GM23338 (cell line): ENCODE measurements at places on chromosomes 7 and 10.

- no peak for DNase-seq
Measured at GRCh38 chr10:107971973-107972372, 807.5 kb upstream of the SORCS1 start.

DNA sequence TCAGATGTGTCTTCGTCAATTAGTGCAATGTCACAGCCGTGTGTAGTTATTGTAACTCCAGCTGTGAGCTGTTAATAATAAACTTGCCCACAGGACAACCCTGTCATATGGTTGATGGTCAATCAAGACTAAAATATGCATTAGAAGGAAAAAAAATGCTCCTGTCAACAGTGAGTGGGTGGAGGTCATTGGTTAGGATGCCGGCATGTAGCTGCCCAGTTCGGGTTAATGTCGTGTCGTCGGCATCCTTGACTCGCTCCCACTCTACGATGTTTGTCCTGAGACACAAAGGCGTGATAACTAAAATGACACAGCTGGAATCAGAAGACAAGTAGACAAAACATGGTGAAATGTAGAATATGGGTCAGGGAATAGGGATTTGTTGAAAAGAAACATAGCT is 442.8 kb upstream of the NPVF start:
- no peak for DNase-seq

DNA sequence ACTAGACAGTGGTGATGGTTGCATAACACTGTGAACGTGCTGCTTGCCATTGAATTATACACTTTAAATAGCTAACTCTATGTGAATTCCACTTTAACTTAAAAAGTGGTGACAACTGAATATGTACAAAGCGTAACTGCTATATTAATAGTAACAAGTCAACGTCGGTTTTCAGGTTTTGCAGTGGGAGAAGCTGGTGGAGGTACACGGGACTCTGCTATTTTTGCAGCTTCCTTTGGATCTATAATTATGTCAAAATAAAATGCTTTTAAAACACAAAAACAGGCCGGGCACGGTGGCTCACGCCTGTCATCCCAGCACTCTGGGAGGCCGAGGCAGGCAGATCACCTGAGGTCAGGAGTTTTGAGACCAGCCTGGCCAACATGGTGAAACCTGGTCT is 21.0 kb downstream of the AP5Z1 start:
- no peak for DNase-seq

DNA sequence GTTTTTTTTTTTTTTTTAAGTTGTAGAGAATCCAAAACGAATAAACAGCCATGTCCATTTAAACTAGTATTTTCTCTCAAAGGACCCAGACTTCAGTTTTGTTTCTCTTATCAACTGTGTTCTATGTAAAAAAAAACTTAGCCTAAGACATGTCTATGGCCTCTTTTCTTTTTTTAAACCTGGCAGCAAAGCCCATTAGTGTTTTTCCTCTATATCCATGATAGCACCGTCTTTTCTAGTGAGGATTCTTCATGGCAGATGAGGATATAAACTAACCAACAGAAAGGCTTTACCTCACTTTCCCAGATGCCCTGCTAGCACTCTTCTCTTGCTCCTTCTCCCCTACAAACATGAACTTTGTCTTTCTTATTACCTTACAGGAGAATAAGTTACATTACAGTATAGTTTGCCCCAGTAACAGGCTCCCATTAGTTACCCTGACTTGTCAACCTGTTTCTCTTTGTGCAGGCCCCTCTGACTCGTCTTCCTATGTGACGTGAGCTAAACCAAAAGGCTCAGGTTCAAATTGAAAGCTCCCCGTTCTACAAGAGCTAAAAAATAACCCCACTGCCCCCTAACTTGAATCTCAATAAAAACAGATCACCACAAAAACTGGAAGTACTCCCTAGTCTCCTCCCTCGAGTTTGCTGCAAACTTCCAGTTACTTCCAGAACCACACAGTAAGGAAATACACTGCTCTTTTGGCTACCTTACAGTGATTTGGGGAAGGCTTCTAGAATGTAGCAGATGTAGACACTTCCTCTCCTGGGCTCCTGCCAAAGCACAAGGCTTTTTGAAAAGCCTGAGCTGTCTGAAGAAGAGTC is 20.1 kb downstream of the P4HA1 start:
- DNase-seq: peak; percentile 5

GRCh38 chr7:47875406-47875805 is 72.9 kb downstream of the PKD1L1 start:
- no peak for DNase-seq
